Activated CD4-positive, alpha-beta T cell treated with anti-CD3 and anti-CD28 coated beads for 48 hours (primary cell): ENCODE measurements at places on chromosomes 1 and 21.

GRCh38 chr1:23906731-23907130 is 6.4 kb downstream of the CNR2 start:
- no peak for DNase-seq

DNA sequence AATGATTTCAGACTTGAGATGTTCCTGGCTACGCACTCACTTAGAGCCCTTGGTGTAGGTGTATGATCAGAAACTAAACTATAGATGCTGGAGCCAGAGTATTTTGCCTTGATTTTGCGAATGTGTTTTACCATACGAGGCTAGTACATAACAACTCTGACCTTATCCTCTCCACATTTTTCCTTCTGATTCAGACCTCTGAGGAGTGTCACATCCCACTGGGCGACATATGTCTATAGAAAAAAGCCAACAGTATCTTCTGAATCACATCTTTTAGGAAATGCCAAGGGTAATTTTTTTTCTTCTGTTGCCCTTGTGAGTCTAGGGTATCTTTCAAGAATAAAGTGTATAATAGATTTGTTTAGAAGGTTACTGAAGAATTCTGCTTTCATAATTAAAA is 49.6 kb downstream of the AK4 start:
- no peak for DNase-seq

DNA sequence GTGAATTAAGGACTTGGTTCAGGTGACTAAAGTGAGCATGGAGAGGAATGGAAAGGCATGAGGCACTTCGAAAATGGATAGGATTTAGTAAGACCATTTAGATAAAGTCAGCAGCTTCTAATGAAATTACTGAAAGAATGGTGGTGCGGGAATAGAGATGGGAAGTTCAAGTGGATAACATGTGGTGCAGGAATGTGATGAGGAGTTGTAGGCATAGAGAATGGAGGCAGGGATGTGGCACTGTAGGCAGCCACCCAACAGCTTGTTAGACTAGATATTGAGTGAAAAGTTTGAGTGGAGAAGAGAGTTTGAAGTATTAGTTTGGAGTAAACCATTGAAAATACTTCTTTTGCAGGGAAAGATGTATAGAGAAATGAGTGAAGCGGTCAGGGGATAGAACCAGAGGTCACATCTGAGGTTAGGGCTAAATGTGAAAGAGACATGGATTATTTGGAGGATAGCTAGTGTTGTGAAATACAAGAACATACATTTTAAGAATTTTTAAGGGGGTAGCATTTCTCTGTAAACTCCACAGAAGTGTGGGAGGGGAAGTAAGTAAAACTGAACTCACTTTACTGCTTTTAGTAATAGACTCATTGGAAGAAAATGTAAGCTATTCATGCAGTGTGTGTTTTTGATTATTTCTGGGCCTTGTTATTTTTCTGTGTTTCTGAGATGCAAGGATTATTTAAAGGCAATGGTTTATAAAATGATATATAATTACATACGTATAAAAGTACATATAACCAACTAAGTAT is 46.2 kb downstream of the DYRK1A start:
- no peak for DNase-seq

GRCh38 chr21:29499734-29500343 is 201.1 kb downstream of the BACH1 start:
- DNase-seq = peak; percentile 9

GRCh38 chr1:154859786-154860155 is 10.3 kb downstream of the KCNN3 start:
- DNase-seq = no peak

DNA sequence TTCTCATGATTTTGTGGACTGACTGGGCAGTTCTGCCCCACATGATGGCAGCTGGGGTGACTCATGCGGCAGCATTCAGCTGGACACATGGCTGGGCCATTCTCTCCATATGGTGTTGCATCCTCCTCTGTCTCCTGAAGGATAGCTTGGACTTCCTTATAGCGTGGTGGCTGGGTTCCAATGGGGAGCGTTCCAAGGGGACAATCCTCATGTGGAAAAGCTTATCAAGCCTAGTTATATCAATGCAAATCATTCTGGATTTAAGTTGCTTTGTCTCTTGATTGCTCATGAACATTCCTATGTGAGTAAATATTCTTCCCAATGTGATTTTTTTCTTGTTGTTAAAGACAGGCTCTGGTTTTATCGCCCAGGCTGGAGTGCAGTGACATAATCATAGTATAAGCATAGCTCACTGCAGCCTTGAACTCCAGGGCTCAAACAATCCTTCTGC is 13.2 kb upstream of the SLC2A1 start:
- no peak for DNase-seq

- DNase-seq = no peak
Observed at GRCh38 chr1:151958959-151959358, 34.7 kb downstream of the S100A10 start.

DNA sequence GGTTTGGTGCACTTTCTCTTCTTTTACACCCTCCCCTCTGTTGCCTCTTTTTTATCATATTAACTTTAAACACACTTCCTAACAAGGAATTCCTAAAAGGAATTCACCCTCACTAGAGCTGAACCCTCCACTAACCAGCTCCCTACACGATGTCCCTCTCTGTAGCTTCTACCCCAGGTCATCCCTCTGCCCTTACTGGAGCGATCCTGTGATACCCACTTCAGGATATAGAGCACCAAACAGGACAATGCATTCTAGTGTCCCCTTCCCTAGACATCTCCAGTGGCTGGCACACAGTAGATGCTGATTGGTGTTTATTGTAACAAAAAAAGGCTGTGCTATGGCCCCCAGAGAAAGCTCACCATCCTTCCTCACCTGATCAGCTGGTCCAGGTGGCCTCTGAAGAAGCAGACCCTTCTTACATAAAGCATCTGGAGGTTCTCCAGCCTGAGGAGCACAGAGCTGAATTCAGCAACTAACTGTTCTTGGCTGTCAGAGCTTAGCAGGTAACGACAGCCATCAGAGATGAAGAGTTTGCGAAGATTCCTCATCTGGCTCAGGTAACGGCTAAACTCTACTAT is 1.4 kb downstream of the PRAMEF18 start:
- no peak for DNase-seq

- no peak for DNase-seq
Observed at GRCh38 chr1:82366689-82367088, 566.0 kb downstream of the ADGRL2 start.

- no peak for DNase-seq
Observed at GRCh38 chr1:186016856-186017255, 282.7 kb downstream of the HMCN1 start.

DNA sequence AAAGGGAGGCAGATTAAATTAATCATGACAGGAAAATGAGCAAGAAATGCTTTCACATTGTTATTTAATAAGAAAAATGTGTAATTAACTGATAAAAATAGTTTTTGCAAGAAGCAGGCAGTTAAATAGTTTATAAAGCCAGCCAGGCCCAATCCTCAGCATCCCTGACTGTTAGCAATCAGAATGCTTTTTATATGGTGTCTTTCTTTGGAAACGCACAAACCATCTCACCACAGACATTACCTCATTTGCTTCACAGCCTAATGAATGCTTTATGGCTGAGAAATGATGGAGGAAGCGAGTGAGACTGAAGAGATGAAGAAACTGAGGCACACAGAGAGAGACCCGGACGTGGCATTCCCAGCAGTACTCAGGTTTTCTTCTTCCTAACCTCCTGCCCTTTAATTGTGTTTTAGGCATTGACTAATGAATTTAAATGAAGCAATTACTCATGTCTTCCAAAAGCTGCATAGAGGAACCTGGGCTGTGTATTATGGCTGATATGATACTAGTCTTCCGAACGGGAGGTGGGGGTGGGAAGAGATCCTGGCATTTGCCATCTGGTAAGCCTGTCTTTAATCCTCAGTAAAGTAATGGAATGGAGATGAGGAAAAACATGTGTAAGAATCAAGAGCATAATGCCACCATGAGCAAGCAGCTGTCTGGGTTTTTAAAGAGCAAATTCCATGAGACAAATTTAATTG is 116.1 kb upstream of the LMO4 start:
- no peak for DNase-seq

DNA sequence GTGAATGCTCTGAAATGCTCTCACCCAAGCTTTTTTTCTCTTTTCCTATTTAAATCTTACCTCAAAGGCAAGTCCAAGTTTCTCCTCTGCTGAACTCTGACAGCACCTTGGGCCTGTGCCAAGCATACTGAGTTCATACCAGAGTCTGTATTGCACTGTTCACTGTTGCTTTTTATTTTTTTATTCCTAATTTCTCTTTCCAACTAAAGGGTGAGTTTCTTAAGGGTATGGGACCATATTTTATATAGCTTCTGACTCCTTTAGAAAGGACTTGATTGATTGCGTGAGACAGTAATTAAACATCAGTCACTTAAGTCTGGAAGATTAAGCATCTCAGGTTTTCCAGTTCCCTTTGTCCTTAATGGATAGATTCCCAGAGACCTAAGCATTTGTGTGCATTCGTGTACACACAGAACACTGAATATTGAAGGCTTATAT is 69.9 kb downstream of the CACHD1 start:
- no peak for DNase-seq

DNA sequence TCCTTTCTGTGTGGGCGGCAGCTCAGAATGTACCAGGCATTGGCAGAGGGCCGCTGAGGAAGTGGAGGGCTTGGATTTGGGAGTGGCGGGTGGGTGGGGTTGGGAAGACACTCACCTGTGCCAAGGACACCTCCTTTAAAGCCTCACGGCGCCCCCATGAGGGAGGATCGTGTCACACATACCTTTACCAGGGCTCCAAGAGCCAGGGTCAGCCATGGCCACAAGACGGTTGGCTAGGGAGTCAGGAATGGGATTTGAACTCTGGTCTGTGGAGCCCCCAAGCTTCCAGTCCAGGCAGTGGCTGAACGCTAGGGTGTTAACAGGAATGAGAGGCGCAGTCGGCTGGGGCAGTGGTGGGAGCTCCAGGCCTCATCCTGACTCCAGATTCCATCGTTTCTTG is 4.6 kb downstream of the NBL1 start:
- peak; percentile 37 for DNase-seq

DNA sequence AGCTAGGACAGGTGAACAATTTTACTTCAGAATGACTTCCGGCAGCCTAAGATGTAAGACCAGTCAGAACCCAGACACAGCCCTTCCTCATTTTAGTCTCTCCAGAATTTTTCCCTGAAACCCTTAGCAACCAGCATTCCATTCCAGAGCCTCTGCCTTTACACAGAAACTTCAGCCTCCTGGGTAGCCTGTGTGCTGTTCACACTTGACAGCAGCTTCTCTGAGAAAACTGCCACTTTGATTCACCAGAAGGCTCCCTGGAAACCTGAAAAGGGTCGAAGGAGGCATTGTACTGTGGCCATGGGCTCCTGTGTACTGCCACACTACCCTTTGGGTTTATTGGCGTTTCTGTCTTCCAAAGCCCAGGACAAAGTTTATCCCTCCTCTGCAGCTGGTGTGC is 17.4 kb downstream of the HYI start:
- no peak for DNase-seq

DNA sequence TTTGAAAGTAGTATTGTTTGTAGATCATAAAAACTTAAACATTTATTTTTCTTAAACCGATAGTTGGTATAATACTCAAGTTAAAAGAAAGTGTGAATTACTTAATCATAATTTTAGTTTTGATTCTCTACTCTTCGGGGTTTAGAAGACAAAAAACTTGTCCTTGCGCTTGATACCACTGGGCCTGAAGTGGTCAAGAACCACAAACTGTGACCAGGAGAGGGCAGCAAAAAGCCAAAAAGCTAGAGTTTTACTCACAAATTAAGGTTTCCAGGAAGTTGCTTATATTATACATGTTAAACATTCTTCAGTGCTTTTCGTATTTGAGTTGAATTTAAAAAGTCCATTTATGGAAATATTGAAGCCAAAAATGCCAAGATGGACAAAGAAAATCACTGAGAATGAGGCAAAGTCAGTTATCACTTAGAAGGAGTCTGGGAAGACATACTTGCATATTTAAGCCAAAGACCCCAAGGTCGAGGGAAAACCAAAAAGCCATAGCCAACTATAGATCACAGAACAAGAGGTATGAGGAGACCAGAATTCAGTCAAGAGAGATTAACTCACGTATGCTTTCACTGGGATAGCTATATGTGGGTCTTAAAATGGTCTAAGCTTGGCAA is 34.2 kb downstream of the EFCAB7 start:
- peak; percentile 41 for DNase-seq

DNA sequence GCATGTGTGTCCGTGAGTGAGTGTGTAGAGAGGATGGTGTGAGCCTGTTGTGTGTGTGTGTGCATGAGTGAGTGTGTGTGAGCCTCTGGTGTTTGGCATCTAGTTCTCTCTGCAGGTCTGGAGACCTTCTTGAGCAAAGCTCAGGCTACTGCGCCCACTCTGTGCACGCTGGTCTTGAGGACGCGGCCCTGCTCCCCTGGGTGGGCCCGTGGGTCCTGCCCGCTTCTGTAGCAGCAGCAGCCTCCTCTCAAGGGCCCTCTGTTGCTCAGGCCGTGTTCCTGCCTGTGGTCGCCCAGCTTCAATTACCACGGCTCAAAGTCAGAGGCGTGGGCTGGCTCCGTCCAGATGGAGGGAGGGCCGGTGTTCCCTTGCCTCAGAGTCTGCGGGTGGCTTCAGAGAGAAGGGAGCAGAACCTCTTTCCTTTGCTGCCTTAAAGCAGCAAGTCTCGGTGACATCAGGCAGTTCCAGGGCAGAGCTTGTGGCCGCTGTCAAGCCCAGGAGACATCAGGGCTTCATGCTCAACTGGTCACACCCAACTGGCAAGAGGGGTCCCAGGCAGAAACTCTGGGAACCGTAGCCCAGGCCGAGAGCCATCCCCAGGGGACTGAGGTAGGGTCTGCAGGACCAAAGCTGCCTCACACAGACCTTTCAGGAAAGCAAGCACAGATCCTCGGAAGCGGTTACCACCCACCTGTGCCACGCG is 270.6 kb upstream of the VAMP3 start:
- DNase-seq = no peak

- no peak for DNase-seq
Observed at GRCh38 chr1:223741861-223742260, 29.5 kb downstream of the CAPN2 start.

DNA sequence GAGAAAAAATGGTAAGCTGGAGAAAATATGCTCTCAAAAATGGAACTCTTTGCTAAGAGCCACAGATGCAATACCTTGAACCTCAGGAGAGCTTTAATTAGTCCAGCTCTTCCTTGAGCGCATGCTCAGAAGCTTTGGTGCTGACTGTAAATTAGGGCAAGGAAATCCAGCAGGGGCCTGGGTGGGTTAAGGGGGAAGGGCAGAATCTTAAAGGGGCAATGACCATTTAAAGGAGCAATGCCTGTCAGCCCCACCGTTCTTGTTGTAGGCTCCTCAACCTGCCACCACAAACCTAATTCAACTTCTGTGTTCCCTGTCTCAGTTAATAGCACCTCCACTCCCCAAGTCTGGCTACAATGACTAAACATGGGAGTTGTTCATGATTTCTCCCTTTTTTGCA is 6.8 kb upstream of the SLC22A15 start:
- DNase-seq = no peak

DNA sequence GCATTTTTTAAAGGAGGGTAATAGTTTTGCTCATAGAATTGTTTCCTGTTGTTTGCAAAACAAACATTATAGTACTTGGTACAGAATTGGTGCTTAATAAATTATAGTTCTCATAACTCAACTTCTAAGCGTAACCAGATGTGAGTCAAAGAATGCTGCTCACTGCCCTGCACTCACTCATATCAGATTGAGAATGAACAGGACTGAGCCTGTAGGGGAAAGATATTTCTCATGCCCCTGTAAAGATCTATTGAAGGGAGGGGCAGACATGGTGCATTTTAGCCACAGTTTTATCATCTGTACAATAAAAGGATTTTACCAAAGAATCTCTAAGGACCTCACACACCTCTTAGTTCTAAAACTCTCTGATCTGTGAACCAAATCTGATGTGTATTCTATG is 358.5 kb downstream of the SEC16B start:
- no peak for DNase-seq
